ENCODE measurements at places on chromosomes 4 and X. TPM values are rescaled to one million over a fixed set of nuclear protein-coding genes. Genes with fewer than 3 reads are reported as not detected.

DNA sequence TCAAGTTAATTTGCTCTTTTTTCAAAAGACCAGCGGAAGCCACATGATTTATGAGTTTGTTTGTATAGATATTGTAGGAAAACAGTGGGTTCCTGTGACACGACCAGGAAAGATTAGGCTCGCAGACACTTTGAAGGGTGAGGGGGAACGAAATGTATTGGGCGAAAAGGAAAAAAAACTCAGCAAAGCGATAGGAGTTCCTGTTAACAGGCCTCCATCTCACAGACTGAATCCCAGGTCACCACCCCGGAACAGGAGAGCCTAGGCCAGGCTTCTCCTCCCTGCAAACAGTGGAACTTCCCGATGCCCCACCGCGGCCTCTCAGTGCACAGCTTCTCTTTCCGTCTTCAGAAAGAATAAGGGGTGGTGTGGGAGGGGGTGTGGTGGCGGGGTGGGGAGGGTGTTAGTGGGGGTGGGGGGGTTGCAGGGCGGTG, 181.8 kb upstream of the GPRIN3 start:
- H3K27ac ChIP-seq: no peak overlapping the region
- no peak for DNase-seq

- no peaks in the 10 kb centered on the region for H3K36me3 ChIP-seq
- H3K27me3 ChIP-seq: no peaks in the 10 kb centered on the region
- H3K4me3 ChIP-seq: no peak overlapping the region
Measured at GRCh38 chr4:159383562-159383931, 280.7 kb downstream of the RAPGEF2 start.

MAGEA2B gene
- polyA plus RNA-seq: not detected

DNA sequence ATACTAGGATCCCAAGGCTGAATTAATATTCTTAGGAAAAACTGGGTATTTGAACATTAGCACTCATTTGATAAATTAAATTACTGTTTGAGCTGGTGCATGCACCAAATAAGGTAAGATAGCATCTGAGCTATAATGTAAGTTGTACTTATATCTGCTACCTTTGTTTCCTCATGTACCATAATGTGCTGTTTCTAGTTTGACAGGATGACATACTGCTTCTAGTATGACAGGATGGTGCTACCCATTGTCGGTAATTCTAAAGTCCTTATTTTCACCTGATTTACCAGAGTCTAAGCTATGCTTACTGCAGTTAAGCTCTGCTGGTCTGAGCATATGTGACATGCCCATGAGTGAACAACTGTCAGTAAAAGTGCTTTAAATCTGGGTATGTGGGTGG, 1017.5 kb upstream of the IGFBP7 start:
- H3K4me3 ChIP-seq: no peak overlapping the region
- no peaks in the 10 kb centered on the region for H3K36me3 ChIP-seq
- no peaks in the 10 kb centered on the region for H3K4me1 ChIP-seq
- H3K27ac ChIP-seq: no peak overlapping the region
- DNase-seq: no peak

DNA sequence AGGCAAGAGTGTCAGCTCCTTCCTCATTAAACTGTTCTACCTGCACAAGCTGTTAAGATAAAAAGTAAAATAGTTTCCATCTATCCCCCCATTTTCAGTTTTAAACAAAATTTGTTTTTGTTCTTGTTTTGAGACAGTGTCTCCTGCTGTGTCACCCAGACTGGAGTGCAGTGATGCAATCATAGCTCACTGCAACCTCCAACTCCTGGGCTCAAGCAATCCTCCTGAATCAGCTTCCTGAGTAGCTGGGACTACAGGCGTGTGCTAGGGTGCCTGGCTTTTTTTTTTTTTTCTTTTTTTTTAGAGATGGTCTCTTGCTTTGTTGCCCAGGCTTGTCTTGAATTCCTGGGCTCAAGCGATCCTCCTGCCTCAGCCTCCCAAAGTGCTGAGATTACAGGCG, 105.4 kb downstream of the HS6ST2 start:
- H3K27me3 ChIP-seq: no peaks in the 10 kb centered on the region
- no peak overlapping the region for H3K4me3 ChIP-seq
- no peaks in the 10 kb centered on the region for H3K4me1 ChIP-seq
- no peak overlapping the region for H3K27ac ChIP-seq
- no peak for DNase-seq

SHROOM2 gene
- polyA plus RNA-seq: 1.8 TPM

HTN3 gene
- polyA plus RNA-seq: not detected

- H3K4me1 ChIP-seq: peaks cover 22% of the 10 kb centered on the region
- H3K27me3 ChIP-seq: no peaks in the 10 kb centered on the region
Measured at GRCh38 chr4:54155936-54156335, 56.0 kb downstream of the GSX2 start.

TCP11X2 gene
- polyA plus RNA-seq: not detected

- no peaks in the 10 kb centered on the region for H3K27me3 ChIP-seq
- no peak overlapping the region for H3K27ac ChIP-seq
- no peak overlapping the region for H3K4me3 ChIP-seq
- no peak for DNase-seq
- no peaks in the 10 kb centered on the region for H3K36me3 ChIP-seq
- no peaks in the 10 kb centered on the region for H3K4me1 ChIP-seq
Measured at GRCh38 chr4:30103455-30103854, 616.7 kb upstream of the PCDH7 start.

ASMT gene
- 0.08 TPM for polyA plus RNA-seq

DNA sequence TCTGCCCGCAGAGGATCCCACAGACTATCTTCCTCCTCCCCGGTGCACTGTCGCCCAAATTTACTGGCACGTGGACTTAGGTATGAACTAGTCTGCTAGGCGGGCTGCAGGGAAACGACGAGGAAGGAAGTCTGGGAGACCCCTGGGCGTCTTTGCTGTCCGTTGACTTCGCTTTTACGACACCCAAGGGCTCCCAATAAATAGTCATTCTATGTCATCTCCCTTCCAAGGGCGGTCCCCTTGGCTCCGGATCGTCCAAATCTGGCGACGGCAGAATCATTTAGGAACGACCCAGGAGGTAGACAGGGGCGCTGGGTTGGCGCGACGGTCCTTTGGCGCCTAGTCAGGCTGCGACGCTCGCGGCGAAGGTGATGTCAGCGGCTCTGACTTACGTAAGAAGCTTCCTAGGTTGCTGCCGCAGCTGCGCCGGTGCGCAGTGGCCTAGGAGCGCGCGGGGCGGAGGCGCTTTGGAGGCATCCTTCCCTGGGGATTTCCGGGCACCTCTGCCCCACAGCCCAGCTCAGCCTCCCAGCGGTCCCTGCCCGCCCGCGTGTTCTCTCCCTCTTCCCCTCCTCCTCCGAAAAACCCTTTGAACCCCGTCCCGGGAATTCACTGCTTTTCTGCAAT, 2.2 kb downstream of the NHS start:
- peak overlapping the region; percentile 59 for H3K4me3 ChIP-seq
- DNase-seq: no peak
- H3K27me3 ChIP-seq: no peaks in the 10 kb centered on the region
- peaks cover 14% of the 10 kb centered on the region for H3K4me1 ChIP-seq

DNA sequence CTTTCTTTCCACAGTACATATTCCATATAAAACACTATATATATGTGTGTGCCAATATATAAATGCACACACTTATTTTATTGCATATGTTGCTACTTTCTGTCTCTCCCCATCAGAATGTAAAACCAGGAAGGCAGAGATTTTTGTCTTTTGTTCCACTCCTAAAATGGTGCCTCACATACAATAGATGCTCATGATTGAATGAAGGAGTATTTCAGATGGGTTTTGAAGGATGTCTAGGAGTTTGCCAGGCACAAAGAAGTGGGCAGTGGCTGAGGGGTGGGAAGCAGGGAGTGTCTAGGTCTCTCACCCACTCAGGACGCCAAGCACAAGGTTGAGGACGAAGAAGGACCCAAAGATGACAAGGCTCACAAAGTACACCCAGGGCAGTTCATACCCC, 5.4 kb downstream of the CACNA1F start:
- H3K27me3 ChIP-seq: no peaks in the 10 kb centered on the region
- H3K27ac ChIP-seq: no peak overlapping the region
- no peaks in the 10 kb centered on the region for H3K4me1 ChIP-seq
- no peak for DNase-seq
- no peak overlapping the region for H3K4me3 ChIP-seq

SOX3 gene
- polyA plus RNA-seq: not detected

DNA sequence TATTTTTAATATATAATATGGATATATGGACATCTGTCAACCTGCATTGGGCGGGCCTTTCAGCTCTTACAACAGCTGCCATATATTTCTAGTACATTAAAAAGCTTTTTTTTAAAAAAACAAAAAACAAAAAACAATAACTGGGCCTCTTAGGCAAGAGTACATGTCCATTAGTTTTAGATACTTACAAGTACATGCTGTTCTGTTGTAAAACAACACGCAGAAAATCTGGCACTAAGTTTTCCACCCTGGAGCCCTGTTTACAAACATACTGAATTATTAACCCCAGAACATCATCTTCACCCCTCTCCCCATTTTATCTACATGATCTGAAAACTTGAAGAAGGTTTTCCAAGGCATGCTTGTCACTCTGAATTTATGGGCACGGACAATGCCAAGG, 29.8 kb downstream of the RAI2 start:
- no peak for DNase-seq
- H3K4me3 ChIP-seq: no peak overlapping the region
- H3K27me3 ChIP-seq: no peaks in the 10 kb centered on the region
- H3K27ac ChIP-seq: no peak overlapping the region
- no peaks in the 10 kb centered on the region for H3K4me1 ChIP-seq
- no peaks in the 10 kb centered on the region for H3K36me3 ChIP-seq

RPA4 gene
- 0.11 TPM for polyA plus RNA-seq

TKTL1 gene
- not detected for polyA plus RNA-seq

DNA sequence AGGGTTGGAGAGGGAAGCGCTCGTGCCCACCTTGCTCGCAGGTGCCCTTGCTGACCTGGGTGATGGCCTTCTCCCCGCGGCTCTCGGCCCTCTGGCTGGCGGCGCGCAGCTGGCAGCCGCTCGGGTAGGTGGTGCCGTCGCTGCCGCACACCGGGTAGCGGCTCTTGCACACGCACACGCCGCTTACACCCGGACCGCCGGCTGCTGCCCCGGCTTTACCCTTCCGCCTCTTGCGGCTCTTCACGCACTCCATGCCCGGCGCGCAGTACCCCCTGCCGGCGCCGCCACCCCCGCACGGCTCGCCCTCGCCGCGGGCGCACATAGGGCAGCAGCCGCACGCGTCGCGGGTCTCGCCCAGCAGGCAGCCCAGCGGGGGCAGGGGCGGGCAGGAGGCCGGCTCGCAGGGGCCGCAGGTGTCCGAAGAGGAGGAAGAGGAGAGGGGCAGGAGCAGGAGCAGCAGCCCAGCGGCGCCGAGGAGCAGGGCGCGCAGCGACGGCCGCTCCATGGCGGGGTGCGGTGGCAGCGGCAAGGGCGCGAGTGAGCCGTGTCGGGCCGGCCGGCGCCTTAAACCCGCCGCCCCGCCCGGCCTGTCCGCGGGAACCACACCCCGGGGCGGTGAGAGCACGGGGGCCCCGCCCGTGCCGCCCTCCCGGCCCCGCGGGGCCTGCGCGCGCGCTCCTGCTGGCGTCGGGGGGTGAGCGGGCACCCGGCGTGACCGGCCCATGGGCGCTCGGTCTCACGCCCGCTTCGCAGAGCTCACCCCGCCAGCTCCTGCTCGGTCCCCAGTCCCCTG, at the start of gene IGFBP7:
TSS of gene IGFBP7 (minus strand) at position 539 of the 793 bp plus-strand sequence. CDS start at position 505, 34 bp downstream.
- peaks cover 4% of the 10 kb centered on the region for H3K36me3 ChIP-seq
- peaks cover 38% of the 10 kb centered on the region for H3K4me1 ChIP-seq
- H3K27ac ChIP-seq: peak within 1 kb of the TSS; percentile 66
- H3K27me3 ChIP-seq: no peaks in the 10 kb centered on the region
- H3K4me3 ChIP-seq: peak within 1 kb of the TSS; percentile 81
- no peak for DNase-seq

DNA sequence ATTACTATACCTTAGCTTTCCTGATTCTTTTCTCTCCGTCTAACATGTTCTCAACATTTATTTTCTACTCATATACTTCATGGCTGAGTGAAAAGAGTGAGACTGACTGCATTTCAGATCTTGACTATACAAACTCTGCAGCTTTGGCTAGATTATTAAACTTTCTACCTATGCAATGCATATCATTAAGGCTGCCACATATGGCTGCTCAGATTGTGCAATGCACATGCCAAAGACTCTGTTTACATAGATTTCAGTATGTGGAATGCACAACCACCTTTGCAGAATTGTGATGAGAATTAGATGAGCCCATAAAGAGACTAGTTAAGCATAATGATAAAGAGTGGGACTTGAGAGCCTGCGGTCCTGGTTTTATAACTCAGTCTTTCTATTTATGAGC, 196.5 kb downstream of the BMPR1B start:
- no peaks in the 10 kb centered on the region for H3K27me3 ChIP-seq
- no peaks in the 10 kb centered on the region for H3K4me1 ChIP-seq
- DNase-seq: no peak
- no peak overlapping the region for H3K4me3 ChIP-seq
- H3K27ac ChIP-seq: no peak overlapping the region

GRCh38 chr4:78136109-78137081, 79.3 kb downstream of the FRAS1 start:
- DNase-seq: no peak
- no peaks in the 10 kb centered on the region for H3K27me3 ChIP-seq
- H3K36me3 ChIP-seq: no peaks in the 10 kb centered on the region
- no peak overlapping the region for H3K4me3 ChIP-seq

DNA sequence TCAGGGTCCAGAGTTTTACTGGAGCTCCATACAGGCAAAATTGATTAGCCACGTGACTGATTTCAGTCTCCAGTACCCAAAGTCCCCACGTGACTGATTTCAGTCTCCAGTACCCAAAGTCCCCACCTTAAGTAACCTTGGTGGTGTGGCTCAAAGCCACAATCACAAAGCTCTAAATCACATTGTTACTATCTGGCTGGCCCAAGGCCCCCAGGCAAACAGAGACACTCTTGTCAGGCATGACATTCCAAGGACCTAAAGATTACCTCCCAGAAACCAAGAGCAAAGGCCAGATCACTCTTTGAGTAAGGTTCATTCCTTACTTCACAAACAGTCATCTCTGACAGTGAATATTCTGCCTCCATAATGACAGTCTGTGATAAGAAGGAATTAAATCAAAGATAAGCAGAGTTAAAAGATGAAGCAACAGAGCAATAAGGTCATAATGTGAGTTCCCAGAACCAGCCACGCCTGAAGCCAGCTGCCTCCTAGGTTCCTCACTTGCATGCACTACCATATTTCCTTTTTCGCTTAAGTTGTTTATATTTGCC, 78.5 kb downstream of the ANXA3 start:
- H3K4me3 ChIP-seq: no peak overlapping the region
- no peak for DNase-seq

DNA sequence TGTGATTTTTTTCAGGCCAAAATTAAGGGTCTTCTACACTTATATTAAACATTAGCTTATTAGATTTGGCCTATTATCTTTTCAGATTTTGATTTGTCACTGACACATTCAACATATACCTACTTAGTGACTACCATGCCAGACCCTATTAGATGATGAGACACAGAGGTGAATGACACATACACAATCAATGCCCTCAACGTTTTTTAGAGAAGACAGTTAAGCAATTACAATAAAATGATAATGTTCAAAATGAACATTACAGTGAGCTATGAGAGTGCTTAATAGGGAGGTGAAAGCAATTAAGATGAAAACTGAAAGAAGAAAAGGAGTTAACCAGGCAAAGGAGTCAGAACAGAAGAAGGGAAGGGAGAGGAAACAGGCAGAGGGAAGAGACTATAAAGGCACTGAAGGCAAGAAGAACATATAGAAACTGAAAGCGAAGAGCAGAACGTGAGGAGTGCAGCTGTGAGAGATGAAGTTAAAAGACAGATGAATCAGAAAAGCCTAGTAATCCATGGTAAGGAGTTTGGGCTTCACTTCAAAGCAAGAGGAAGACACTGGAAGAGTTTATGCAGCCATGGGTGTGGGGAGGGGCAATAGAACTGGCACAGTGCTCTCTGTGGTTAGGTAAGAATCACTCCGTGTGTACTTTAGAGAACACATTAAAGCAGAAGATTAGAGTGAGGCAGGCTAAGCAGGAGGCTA, 119.0 kb downstream of the REELD1 start:
- H3K27ac ChIP-seq: no peak overlapping the region
- peaks cover 43% of the 10 kb centered on the region for H3K4me1 ChIP-seq
